ENCODE measurements at places on chromosomes 3 and 15.

DNA sequence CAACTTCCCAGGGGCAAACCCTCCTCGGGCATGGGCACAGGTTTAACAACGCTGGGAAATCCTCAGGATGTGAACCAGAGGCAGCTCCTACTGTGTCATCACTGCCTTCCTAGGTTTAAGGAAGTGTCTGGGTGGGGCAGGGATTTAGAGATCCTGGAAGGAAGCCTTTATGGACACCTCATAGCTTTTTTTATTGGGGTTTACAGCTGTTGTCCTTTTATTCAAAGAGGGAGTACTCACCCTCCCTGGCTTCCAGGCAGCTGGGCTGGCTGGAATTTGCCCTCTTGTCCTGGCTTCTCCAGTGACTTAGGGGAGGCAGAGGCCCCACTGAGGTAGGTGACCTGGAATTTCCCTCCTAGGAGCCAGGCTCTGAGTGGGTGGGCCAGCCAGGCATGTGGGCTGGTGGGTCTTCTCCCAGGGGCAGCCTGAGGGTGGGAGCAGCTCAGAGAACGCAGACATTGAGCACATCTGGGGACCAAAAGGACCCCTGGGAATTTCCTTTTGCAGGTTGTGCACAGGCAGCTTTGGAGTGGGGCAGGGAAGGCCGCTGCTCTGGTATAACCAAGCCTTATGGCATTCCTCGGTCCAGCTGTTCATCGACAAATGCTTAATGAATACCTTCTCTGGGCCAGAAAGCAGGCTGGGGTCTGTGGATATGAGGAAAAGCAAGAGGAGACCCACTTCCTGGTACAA is 13.5 kb upstream of the FAM3D start:
- DNase-seq = no peak
- peaks cover 25% of the 10 kb centered on the region for H3K27me3 ChIP-seq
- peaks cover 11% of the 10 kb centered on the region for H3K4me1 ChIP-seq
- H3K36me3 ChIP-seq = no peaks in the 10 kb centered on the region
- no peak overlapping the region for H3K4me3 ChIP-seq

- peak overlapping the region; percentile 42 for H3K27ac ChIP-seq
- peak; percentile 13 for DNase-seq
- H3K36me3 ChIP-seq = peaks cover 10% of the 10 kb centered on the region
- no peak overlapping the region for H3K4me3 ChIP-seq
Observed at GRCh38 chr3:59820352-59820934, 770.6 kb upstream of the CFAP20DC start.

DNA sequence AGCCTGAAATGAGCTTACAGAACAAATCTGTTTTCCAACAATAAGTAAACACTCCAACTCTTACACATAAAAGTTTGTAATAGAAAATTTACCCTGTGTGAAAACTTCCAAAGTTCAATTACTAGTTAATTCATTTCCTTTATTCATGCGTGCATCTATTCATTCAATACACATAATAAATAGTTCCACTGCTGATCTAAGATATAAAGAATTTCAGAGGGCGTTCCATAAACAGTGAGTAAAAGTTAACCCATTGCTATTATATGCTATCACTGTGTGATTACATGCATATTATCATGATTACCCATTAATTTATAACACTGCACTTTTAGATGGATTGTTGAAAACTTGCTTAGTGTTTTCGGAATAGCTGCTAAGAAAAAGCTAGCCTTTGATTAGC is 36.2 kb upstream of the CFAP20DC start:
- no peaks in the 10 kb centered on the region for H3K4me1 ChIP-seq
- peaks cover 22% of the 10 kb centered on the region for H3K27me3 ChIP-seq

DNA sequence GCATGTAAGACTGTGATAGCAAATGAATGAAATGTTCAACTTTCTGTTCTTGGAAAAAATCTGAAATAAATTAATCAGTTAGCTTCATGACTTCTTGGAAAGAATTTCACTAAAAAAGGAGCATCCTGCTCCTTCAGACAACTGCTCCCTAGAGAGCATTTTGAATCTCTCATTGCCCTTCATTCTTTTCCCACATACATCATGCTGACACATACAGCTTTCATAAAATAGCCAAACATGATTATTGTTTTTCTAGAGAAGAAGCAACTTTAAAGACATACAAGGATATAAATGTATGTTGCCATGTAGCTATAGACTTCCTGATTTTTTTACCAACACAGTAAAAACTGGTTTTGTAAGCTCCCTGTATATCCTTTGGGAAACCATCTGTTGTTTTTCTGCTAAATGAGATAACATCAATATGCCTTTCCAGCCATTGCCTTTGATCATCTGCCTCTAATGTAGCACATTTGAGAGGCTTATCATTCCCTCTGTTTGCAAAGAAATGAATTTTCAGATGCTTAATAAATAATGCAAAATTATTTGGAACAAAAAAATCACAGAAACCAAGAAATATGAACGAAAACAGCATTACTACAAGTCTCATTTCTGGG is 248.2 kb upstream of the GPR149 start:
- no peaks in the 10 kb centered on the region for H3K36me3 ChIP-seq
- no peak overlapping the region for H3K4me3 ChIP-seq
- DNase-seq = no peak
- H3K27me3 ChIP-seq = no peaks in the 10 kb centered on the region
- no peaks in the 10 kb centered on the region for H3K4me1 ChIP-seq

DNA sequence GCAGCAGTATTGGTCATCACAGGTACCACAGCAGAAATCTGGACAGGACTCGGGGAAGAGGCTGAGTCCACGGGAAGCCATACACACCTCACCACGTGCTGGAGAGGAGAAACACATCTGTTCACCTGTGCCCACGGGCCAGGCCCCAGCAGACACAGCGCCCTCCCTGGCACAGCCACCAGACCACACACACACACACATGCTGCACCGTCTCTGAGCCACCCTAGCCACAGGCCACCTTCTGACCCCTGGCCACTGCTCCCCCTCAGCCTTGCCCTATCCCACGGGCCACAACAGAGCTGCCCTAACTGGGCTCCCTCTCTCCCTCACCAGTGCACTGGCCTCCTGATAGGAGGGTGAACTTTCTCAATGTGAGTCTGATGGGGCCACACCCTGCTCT is 2.8 kb downstream of the SHISA5 start:
- H3K27me3 ChIP-seq = no peaks in the 10 kb centered on the region
- H3K36me3 ChIP-seq = peaks cover 7% of the 10 kb centered on the region
- no peak overlapping the region for H3K4me3 ChIP-seq
- no peak for DNase-seq
- H3K4me1 ChIP-seq = peaks cover 29% of the 10 kb centered on the region
- H3K27ac ChIP-seq = peak overlapping the region; percentile 10

- H3K4me3 ChIP-seq = no peak overlapping the region
- no peak for DNase-seq
- no peaks in the 10 kb centered on the region for H3K36me3 ChIP-seq
- H3K4me1 ChIP-seq = no peaks in the 10 kb centered on the region
- H3K27me3 ChIP-seq = no peaks in the 10 kb centered on the region
- no peak overlapping the region for H3K27ac ChIP-seq
Observed at GRCh38 chr3:145191543-145191942, 969.4 kb downstream of the PLOD2 start.

- H3K4me3 ChIP-seq = no peak overlapping the region
- H3K27ac ChIP-seq = no peak overlapping the region
- no peaks in the 10 kb centered on the region for H3K27me3 ChIP-seq
- no peaks in the 10 kb centered on the region for H3K4me1 ChIP-seq
- no peak for DNase-seq
Observed at GRCh38 chr3:99536555-99537314, 101.7 kb upstream of the COL8A1 start.

DNA sequence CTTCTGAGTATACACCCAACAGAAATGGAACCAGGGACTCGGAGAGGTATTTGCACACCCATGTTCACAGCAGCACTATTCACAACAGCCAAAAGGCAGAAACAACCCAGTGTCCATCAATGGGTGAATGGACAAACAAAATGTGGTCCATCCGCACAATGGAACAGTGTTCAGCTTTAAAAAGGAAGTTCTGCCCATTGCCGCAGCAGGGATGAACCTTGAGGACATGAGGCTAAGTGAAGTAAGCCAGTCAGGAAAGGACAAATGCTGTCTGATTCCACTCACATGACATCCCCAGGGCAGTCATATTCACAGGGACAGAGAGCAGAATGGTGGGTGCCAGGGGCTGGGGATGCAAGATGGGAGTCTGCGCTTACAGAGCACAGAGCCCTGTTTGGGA is 7.5 kb downstream of the IQSEC1 start:
- H3K36me3 ChIP-seq = no peaks in the 10 kb centered on the region
- peaks cover 30% of the 10 kb centered on the region for H3K4me1 ChIP-seq
- no peak overlapping the region for H3K27ac ChIP-seq
- no peak overlapping the region for H3K4me3 ChIP-seq

- no peaks in the 10 kb centered on the region for H3K27me3 ChIP-seq
- H3K27ac ChIP-seq = no peak overlapping the region
- no peaks in the 10 kb centered on the region for H3K36me3 ChIP-seq
- DNase-seq = no peak
- H3K4me3 ChIP-seq = no peak overlapping the region
- no peaks in the 10 kb centered on the region for H3K4me1 ChIP-seq
Observed at GRCh38 chr15:49428409-49429095, 5.5 kb downstream of the FGF7 start.

- peaks cover 8% of the 10 kb centered on the region for H3K27me3 ChIP-seq
- no peak overlapping the region for H3K27ac ChIP-seq
- no peaks in the 10 kb centered on the region for H3K36me3 ChIP-seq
- peaks cover 16% of the 10 kb centered on the region for H3K4me1 ChIP-seq
- no peak overlapping the region for H3K4me3 ChIP-seq
- DNase-seq = no peak
Observed at GRCh38 chr3:128568602-128569490, 75.8 kb upstream of the GATA2 start.

DNA sequence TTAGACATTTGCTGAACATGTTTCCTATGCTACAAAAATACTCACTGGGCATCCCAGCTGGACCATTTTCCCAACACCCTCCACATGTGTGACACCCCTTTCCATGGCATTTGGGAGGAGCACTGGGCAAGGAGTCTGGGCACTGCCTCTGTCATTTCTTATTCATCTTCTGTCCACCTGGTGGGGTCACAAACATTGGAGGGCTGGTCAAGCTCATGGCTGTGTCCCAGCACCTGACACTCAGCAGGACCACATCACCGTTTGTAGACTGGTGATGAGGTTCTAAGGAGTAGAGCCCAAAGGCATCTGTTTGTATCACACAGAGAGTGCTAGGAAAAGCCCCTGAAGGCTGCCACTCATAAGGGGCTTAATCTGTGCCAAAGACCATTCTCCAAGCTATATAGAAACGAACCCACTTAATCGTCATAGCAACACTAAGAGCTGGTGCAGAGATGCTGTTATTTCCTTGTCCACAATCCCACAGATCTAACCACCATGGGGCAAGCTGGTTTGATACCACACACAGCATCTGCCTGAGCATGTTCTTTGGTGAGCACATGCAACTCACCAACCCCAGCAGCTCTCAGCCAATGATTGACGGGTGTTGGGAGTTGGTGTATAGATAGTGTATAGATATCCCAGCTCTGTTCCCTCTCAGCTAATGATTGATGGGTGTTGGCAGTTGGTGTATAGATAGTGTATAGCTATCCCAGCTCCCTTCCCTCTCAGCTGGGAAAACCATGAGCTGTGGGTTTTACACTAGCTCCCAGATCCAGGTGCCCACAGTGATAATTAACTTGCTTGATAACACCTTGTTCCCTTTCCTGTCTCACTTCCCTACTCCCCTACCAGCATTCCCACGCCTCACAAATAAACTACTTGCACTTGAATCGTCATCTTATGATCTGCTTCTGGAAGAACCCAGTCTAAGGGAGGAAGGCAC is 42.7 kb upstream of the ATP2B2 start:
- H3K4me1 ChIP-seq = peaks cover 36% of the 10 kb centered on the region
- H3K36me3 ChIP-seq = no peaks in the 10 kb centered on the region
- peaks cover 11% of the 10 kb centered on the region for H3K27me3 ChIP-seq
- peak overlapping the region; percentile 0 for H3K27ac ChIP-seq
- H3K4me3 ChIP-seq = no peak overlapping the region

GRCh38 chr15:66578286-66578875 is 12.6 kb upstream of the LCTL start:
- no peak overlapping the region for H3K4me3 ChIP-seq
- H3K4me1 ChIP-seq = peaks cover 10% of the 10 kb centered on the region
- DNase-seq = no peak
- no peaks in the 10 kb centered on the region for H3K27me3 ChIP-seq
- H3K36me3 ChIP-seq = no peaks in the 10 kb centered on the region

DNA sequence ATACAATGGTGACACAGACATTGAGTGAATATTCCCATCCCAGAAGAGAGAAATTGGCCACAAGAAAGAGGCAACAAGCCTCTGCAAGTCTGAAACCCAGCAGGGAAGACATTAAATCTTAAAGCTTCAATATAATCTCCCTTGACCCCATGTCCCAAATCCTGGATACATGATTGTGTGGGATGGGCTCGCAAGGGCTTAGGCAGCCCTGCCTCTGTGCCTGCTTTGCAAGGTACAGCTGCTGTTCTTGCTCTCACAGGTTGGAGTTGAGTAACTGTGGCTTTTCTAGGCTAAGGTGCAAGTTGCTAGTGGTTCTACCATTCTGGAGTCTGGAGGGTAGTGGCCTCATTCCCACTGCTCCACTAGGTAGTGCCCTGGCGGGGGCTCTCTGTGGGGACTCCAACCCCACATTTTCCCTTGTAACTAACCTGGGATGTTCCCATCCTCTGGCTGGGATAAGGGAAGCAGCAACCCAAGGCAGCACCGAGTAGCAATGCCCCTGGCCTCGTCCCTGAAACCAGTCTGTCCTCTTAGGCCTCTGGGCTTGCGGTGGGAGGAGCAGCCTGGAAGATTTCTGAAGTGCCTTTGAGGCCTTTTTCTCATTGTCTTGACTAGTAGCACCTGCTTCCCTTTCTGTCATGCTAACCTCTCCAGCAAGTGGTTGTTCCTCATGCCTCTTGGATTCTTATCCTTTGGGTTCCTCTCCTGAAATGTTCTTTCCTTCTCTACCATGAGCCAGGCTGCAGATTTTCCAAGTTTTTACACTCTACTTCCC is 90.0 kb downstream of the FAM174B start:
- no peaks in the 10 kb centered on the region for H3K4me1 ChIP-seq
- DNase-seq = no peak
- H3K27me3 ChIP-seq = peaks cover 8% of the 10 kb centered on the region

- H3K27me3 ChIP-seq = no peaks in the 10 kb centered on the region
- H3K27ac ChIP-seq = no peak overlapping the region
- H3K4me1 ChIP-seq = peaks cover 7% of the 10 kb centered on the region
- peaks cover 58% of the 10 kb centered on the region for H3K36me3 ChIP-seq
- no peak overlapping the region for H3K4me3 ChIP-seq
Observed at GRCh38 chr15:90917569-90917968, 14.5 kb downstream of the MAN2A2 start.

GRCh38 chr15:29774900-29775299 is 47.4 kb downstream of the TJP1 start:
- H3K36me3 ChIP-seq = no peaks in the 10 kb centered on the region
- no peak overlapping the region for H3K27ac ChIP-seq
- no peaks in the 10 kb centered on the region for H3K4me1 ChIP-seq
- H3K4me3 ChIP-seq = no peak overlapping the region

Measured in activated CD4-positive, alpha-beta T cell treated with anti-CD3 and anti-CD28 coated beads for 36 hours (primary cell).